ENCODE measurements at places on chromosomes 3 and 15.
A peak's percentile ranks its signal among the peaks of the same experiment; 100 is the strongest.

DNA sequence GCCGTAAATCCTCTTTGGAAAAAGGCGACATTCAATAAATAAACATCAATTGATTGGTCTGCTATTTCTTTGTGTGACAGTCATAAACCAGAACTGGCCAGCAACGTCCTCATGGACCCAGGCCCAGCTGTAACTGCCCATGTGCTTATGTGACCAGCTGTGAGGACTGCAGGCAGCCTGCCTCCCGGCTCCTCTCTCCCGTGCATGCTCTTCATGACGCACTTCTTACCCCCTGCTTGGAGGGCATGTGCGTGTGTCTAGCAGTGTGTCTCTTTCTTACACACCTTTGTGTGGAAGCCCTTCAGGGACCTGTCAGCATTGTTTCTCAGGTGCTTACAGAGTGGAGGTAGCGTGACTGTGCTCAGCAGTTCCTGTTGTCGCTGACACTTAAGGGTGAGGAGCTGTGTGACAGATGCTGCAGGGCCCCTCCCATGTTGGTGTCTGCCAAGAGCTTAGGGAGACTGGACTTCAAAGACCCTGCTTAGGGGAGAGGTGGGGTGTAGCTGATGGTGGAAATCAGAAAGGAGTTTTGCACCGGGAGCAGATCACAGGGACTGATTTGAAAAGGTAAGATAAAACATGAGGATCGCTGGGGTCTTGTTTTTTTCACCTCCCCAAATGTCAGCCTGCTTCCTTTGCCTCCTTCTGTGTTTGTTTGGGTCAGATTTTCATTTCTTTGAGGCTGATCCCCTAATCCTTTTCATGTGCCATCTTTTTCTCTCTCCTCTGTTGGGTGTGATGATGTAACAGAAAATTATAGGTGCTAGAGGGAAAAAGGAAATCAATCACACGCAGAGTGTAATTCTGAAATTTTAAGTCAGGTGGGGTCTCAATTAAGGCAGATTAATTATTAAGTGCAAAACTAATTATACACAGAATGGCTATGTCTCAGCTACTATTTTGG, 2.1 kb downstream of the PODXL2 start:
- no peak for DNase-seq

DNA sequence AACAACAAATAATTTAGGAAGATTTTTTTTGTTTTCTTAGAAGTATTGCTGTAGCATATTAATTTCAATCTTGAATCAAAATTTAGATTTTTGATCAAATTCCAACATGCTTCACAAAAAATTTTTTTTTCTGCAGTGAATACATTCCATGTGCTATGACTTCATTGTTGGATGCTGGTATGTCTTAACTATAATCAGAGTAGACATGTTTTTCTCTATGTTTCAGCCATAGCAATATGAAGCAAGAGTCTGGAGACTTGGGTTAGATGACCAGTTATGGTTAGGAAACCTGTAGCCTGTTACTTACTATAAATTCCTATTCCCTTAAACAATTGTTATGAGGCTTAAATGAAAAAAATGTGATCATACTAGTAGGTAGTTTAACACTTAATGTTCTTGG, 176.1 kb upstream of the CHL1 start:
- no peak for DNase-seq

DNA sequence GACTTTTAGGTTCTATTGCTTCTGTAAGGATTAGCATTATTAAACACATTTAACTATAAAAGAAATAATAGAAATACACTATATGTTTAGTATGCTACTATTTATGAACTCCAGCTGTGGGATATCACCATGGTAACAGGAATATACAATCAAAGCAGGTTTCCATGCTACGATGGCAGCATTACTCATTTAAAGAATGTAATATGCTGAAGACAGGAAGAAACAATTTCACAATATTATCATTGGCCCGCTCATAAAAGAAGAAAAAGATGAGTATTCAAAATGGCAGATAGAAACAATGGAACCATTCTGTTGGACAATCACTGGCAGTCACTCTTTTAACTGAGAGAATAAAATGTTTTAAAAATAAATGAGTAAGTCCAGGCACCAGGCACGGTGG, 153.4 kb downstream of the CBLB start:
- no peak for DNase-seq

- no peak for DNase-seq
Measured at GRCh38 chr3:138360869-138361525, 12.6 kb downstream of the MRAS start.

DNA sequence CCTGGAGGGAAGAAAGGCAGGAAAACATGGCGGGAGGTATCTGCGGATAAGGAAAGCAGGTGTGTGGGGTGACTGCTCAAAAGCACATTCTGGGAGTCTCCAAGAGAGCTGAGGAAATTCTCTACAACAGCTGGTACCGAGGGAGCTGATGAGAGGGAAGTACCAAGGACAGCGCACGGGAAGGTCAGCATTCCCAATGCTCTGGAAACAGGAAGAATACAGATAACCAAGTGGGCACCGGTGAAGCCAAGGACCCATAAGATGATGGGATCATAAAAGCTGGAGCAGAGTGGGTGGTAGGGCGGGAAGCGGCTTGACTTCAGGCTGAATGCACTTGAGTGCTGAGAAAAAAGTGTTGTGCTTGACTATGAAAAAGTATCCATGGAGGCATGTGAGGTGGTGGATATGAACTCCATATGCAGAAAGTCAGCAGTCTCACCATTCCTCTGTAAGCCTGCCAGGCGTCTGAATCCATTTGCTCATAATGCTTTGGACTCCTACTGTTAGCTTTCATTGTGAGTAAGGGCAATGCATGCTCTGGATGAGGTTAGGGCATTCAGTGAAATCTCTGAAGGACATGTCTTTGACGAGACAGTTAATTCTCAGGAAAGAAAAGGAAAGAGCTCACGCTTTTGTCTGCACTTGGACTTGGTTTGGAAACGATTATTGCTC, 215.5 kb downstream of the NR1D2 start:
- no peak for DNase-seq

DNA sequence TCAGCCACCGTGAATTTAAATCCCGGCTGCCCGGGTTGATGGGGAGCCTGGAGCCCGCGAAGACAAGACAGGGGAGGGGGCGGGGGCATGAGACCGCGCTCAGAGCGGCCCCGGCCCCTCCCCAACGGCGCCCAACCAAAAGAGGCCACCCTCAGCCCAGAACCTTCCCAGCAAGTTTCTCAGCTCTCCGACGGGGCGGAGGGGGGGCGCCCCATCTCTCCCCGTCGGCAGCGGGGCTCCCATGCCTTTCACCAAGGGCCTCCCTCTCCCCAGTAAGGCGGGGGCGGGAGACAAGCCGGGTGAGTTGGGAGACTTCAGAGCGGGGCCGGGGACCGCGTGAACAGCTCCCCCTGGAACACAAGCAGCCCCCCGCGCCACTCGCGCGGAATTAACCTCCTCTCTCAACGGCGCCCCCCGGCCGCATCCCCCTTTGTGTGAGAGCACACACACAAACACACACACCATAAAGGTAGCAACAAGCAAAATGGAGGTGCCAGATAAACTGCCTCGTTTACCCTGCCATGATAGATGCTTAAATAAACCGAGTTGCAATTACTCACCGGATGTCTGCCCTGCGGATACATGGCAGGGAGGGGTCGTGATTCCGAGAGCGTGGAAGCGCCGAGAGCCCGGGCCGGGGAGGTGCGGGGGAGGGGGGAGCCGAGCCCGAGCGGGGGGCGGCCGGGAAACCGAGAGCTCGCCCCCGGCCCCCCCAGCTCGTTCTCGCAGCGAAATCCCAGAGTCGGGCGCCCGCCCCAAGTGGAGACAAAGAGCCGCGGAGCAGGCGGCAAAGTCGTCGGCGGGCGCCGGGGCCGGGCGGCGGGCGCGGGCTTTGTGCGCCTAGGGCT, 1.3 kb downstream of the TLE3 start:
- DNase-seq = peak; percentile 70

GRCh38 chr3:39383881-39384664, 903 bp downstream of the SLC25A38 start:
- peak; percentile 96 for DNase-seq

GRCh38 chr15:40941068-40941527, 12.0 kb downstream of the DLL4 start:
- no peak for DNase-seq

DNA sequence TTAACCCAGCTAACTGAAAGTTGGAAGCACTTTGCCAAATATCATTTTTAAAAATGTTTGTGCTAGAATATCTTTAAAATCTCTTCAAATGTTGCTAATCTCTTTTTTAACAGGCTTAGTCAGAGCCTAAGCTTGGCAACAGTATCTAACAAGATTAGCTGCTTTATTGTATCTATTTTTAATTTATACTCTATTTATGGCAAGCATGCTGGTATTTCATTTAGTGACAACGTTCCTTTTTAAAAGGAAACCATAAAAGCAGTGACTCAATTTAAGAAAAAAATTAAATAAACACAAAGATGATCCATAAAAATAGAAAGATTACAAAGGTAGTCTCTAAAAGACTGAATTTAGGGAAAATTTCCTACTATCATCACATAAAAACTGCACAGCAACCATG, 40.5 kb downstream of the SLC12A6 start:
- no peak for DNase-seq

- DNase-seq = no peak
Measured at GRCh38 chr3:72907731-72908620, 20.1 kb downstream of the GXYLT2 start.

GRCh38 chr15:91947683-91948608, 94.4 kb downstream of the SLCO3A1 start:
- no peak for DNase-seq

- DNase-seq = peak; percentile 4
Measured at GRCh38 chr3:94336046-94336753, 273.3 kb downstream of the NSUN3 start.

DNA sequence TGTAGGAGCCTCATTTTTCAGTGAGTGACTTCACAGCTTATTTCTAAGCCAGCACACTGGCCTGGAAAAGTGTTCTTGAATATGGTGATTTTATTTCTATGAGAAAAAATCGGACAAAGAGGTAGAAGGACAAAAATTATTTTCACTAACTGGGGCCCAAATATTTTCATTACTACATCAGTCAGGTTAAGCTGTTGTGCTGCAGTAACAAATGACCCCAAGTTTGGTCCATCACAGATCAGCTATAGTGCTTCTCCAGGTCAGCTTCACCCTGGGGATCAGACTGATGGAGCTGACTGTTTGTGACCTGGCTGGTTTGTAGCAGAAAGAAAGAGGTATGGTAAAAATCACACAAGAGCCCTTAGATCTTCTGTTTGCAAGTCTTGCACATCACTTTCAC, 97.9 kb upstream of the STT3B start:
- DNase-seq = no peak

- no peak for DNase-seq
Measured at GRCh38 chr3:11779626-11780025, 67.1 kb downstream of the TAMM41 start.

DNA sequence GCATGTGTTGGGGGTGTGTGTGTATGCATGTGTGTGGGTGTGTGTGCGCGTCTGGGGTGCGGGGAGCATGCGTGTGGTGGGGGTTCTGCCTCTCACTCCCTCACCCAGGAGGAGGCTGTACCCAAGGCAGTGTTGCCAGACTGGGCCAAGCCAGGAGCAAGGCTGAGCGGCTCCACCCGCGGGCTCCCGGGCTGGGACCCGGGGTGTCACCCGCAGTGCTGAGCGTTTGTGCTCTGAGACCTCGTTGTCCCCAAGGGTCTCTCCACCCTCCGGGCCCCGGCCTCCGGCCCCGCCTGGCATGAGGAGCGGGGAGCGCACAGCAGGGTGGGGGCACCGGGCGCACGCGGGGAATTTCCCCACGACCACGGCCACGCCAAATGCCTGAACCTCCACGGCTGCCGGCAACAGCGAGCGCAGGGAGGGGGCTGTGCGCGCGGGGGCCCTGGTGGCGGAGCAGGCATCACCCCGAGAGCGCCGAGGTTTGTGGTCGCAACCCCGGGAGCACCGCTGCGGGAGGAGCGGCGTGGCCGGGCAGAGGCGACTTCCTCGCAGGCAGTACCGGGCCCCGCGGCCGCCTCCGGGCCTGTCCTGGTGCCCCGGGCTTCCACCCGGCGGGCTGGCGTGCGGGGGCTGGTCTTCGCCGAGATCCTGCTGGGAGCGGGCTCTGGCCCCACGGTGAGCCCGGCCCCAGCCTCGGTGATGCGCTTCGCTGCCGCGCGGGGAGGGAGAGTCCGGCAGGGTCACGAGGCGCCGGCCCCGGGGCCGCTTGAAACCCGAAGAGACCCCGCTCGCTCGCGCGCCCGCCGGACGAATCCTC, 7.4 kb upstream of the OCA2 start:
- DNase-seq = peak; percentile 62

DNA sequence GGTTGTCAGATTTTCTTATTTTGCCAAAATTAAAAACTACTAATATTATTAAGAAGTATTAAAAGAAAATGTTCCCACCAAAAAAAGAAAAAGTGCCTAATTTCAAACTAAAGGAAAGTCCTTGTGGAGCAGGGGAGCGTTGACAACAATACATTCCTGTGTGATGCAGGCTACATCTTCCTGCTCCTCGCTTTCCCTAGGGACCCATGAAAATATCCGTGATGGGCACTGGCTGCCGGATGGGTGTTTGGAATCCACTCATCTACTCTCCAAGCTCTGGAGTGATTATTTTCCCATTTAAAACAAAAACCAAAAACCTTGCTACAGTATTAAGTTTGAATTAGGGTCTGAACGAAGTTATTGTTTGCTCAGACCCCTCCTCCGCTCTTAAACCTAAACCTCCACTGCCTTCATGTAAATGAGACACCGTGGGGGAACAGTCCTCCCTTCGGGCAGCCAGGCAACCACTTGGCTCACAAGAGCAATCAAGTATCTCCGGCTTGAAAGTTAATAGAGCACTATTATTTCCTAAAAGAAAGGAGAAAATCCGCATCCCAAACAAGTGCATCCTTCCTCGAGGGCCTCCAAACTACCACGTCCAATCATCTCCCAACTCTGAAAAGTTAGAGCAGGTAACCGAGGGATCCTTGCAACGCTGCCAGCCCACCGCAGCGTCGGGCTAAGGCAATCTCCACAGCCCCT, 1.5 kb downstream of the ITGB5 start:
- no peak for DNase-seq

DNA sequence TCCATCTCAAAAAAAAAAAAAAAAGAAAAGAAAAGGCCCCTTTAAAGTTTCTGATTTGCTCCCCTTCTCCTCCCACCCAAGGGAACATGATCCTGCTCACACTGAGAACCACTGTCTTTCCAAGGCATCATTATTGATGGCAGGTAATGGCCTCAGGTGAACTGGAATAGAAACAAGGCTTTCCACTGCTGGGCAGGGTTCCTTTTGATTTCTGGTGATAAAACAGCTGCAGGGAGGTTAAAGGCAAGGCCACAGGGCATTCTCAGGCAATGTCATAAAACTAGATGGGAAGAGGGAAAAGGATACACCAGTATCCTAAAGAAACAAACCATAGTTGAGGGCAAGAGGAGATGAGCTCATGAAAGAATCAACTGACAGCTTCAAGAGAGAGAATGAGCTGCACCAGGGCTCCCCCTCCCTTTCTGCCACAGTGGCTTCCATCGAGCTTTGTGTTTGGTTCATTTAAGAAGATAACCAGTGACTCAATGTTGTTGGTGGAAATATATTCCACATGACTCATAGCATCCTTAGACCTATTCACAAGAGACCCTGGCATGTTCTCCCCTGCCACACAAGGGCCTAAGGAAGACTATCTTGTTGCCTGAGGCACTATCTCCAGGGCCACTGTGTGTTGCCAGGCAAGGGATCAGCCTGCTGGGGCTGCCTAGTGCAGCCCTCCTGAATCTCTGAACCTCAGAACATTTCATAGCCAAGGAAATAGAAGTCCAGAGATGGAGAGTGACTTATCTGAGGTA, 86.4 kb downstream of the WDR76 start:
- no peak for DNase-seq

- DNase-seq = no peak
Measured at GRCh38 chr3:139297588-139298311, 46.1 kb upstream of the MRPS22 start.

- DNase-seq = no peak
Measured at GRCh38 chr3:101133652-101134051, 140.4 kb upstream of the ABI3BP start.

- peak; percentile 45 for DNase-seq
Measured at GRCh38 chr3:33883538-33883950, 85.1 kb downstream of the PDCD6IP start.
